ENCODE measurements at places on chromosomes 1 and 21. TPM values are rescaled to one million over a fixed set of nuclear protein-coding genes. Genes with fewer than 3 reads are reported as not detected.

The OR6K3 gene
- total RNA-seq: not detected

The ZC3H12A gene
- total RNA-seq: 1.0 TPM

The TEDDM1 gene
- not detected for total RNA-seq

The CYP2J2 gene
- total RNA-seq: 38.1 TPM

The TMCO4 gene
- total RNA-seq: 2.6 TPM

The RNU1-3 gene
- under 0.01 TPM for total RNA-seq

The SPATA46 gene
- total RNA-seq: not detected

The ADORA3 gene
- 0.52 TPM for total RNA-seq

The HCRTR1 gene
- total RNA-seq: not detected

The ADGRB2 gene
- 6.3 TPM for total RNA-seq

The TMEM269 gene
- total RNA-seq: 0.52 TPM

The OR2L3 gene
- not detected for total RNA-seq

The TMEM79 gene
- 4.2 TPM for total RNA-seq

The TEX38 gene
- not detected for total RNA-seq

The SCYL3 gene
- total RNA-seq: 8.4 TPM

The GPR52 gene
- 3.1 TPM for total RNA-seq

The S100A9 gene
- 218 TPM for total RNA-seq

The LRRIQ3 gene
- 1.0 TPM for total RNA-seq

The RNASEL gene
- total RNA-seq: 4.2 TPM

The SEMA6C gene
- total RNA-seq: 15.7 TPM

The TRIM45 gene
- total RNA-seq: 7.3 TPM

The C1orf94 gene
- not detected for total RNA-seq

The HUNK gene
- 3.1 TPM for total RNA-seq

The CROCC gene
- 6.8 TPM for total RNA-seq

The HES4 gene
- total RNA-seq: 7.3 TPM

The DMBX1 gene
- not detected for total RNA-seq

The FLG2 gene
- total RNA-seq: not detected

The PDZK1 gene
- under 0.01 TPM for total RNA-seq

The CYP4A22 gene
- total RNA-seq: not detected

The IGSF8 gene
- 11.5 TPM for total RNA-seq

The POGZ gene
- 25.1 TPM for total RNA-seq

The ADGRL4 gene
- 15.7 TPM for total RNA-seq

The IKBKE gene
- total RNA-seq: 2.6 TPM

All from skeletal muscle tissue (tissue), 5 donors.